ENCODE measurements at places on chromosomes 11 and 22. TPM values are rescaled to one million over a fixed set of nuclear protein-coding genes. Genes with fewer than 3 reads are reported as not detected.

OR5D16 gene
- not detected for total RNA-seq

UPK3A gene
- total RNA-seq = not detected

- no peak for DNase-seq
Measured at GRCh38 chr11:88523386-88524071, 186.0 kb upstream of the CTSC start.

DNA sequence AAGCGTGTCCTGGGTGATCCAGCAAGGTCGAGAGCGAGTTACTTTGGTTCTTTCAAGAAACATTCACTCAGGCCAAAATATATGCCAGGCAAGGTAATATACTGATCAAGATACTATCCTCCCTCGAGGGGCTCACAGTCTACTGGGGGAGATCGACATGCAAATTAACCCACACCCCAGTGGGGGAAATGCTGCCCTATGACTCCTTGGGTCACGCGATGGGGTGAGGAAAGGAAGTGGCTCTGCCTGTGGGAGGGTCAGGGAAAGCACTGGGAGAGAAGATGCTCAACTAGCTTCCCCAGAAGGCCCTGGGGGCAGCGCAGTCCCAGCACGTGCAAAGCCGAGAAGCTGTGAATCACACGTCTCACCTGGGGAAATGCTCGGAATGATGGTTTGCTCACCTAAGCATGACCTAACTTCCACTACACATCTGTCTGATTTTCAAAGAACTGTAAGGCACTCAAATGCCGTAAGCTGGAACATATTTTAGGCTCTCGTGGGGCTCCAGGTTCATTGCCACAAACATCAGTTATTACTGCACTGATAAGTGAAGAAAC is 130.7 kb downstream of the RCN1 start:
- DNase-seq = no peak

- DNase-seq = peak; percentile 22
Measured at GRCh38 chr11:119489087-119489486, 66.1 kb upstream of the THY1 start.

GPHA2 gene
- total RNA-seq = not detected

- no peak for DNase-seq
Measured at GRCh38 chr11:114559425-114560310, at the start of gene NXPE1. NXPE1 (minus strand) TSS chr11:114559881; CDS start chr11:114551201, 8,680 bp downstream.

All from endodermal cell (in vitro differentiated cells).